ENCODE measurements at places on chromosomes 6 and 20.
A peak's percentile ranks its signal among the peaks of the same experiment; 100 is the strongest.

GRCh38 chr6:79571030-79571367 lies 33.8 kb upstream of the LCA5 start:
- no peak for DNase-seq

DNA sequence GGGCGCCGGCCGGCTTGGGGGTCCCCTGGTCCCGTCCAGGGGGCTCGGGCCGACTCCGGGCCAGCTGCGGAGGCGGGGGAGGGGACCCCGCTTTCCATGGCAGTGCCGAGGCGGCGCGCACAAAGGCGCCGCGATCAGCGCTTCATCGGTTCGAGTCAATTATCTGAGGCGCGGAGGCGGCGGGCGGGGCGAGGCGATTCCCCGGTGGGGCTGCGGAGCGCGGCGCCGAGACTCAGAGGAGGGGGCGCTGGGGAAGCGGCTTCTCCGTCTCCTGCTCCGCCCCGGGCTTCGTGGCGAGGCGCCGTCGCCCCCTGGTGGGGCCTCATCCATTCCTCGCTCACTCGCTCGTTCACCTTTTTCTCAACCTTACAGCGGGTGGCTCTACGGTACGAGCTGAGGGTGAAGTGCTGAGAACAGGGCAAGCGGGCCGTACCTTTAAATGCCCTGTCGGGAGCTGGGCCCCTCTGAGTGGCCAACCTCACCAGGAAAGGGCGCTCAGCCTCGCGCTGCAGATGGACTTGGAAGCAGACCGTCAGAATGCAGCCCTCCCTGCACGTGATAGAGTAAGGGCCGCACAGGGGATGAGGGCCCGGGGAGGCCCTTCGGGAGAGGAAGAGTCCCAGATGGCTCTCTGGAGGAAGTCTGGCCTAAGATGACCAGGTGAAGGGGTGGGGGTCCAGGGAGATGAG lies 39.9 kb downstream of the SLC52A3 start:
- peak; percentile 59 for DNase-seq

GRCh38 chr6:31727034-31727716 lies 1.9 kb downstream of the DDAH2 start:
- peak; percentile 85 for DNase-seq

GRCh38 chr6:13865141-13865540 lies 50.8 kb upstream of the MCUR1 start:
- no peak for DNase-seq

- DNase-seq, result peak; percentile 73
These were observed 51.4 kb upstream of the TNFAIP3 start for GRCh38 chr6:137815692-137816091.

DNA sequence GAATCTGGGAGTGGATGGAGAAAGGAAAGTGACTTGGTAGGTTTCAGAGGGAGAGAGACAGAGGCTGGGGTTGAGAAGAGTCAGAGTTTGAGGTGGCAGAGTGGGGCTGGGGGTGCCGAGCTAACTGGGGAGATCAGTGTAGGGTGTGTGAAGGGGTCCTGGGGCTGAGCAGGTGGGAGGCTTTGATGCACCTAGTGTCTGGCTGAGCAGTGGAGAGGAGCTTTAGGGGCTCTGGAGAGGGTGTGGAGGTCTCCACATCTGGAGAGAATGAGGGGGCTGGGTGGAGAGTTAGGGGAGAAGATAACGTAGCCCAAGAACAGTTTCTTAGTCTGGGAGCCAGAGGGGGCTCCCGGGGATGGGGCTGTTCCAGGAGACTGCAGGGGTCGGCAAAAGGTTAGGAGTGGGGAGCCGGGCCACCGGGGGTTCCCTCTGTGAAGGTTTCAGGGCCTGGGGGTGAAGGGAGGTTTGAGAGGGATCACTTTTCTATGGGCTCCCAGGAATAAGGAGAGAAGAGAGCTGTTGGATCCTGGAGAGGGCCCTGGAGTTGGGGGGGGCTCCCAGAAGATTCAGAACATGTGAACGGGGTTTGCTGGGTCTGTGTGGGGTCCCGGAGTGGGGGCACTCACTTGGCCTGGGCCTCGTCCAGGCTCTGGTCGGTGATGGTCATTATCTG lies 797 bp downstream of the PBX2 start:
- no peak for DNase-seq

DNA sequence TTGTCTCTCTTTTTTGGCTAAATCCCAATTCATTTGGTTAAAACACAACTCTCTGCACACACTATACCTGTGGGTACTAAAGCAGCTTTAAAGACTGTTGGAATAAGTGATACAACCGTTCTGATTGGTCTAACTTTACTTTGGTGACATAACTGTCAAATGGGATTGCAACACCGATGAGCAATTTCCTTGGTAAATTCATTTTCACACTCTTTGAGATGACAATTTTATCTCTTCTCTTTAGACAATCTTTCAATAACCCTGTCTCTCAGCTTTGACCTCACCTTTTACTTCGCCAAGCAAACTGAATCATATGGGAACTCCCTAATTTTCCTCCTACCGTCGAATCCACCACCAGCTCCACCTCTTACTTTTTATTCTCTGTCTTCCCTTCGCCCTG lies 60.8 kb downstream of the ECT2L start:
- DNase-seq, result peak; percentile 41

- DNase-seq, result no peak
These were observed 115.3 kb downstream of the SYNDIG1 start for GRCh38 chr20:24584538-24585356.

- DNase-seq, result peak; percentile 95
These were observed at the start of the genes LOC128125822 and PTP4A1 for GRCh38 chr6:63572044-63572746. Gene LOC128125822 (plus strand): TSS chr6:63572480. Gene PTP4A1 (plus strand): TSS chr6:63572480. CDS start chr6:63576881, 4,401 bp downstream.

DNA sequence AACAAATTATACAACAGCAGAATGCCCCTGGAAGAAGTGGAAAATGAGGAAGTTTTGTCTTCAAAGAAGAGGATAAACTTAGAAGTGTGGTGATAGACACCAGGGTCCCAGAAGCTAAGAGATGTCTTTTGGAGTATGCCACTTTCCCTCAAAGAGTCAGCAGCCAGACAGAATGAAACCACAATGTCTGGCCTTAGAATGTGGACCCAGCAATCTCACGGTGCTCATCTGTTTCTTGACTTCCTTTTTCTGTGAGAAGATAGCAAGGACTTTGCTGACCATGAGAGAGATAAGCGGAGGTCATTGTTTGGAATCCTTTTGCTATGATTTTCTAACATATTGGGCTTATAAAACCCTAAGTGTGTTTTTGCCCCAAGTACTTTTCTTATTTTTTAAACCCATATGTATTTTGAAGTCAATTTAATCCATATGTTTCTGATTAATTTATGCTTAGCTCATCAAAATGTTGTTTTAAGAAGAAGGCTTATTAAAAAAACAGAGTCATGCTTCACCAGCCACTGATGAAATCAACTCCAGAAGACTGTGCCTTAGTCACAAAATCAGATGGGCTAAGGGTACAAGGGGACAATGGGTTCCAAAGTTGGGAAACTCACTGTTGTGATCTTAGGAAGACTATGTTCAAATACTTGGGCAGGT lies 451.2 kb upstream of the JAG1 start:
- no peak for DNase-seq

- no peak for DNase-seq
These were observed 162.5 kb downstream of the CD83 start for GRCh38 chr6:14280006-14280510.

DNA sequence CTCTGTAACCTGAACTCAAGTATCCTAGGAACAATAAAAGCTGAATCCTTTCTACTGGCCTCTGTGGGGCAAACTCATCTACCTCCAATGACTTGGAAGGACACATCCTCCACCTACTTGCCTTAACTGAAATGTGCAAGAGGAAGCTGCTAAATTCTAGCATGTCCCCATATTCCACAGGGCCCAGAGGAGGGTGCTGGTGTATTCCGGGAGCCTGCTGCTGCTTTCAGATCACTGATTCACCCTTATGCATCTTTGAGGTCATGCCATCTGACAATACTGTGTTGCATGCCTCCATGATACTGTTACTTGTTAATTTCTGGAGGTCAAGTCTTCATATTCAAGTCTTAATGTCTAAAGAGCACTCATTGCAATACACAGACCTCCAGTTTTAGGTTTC lies 40.3 kb downstream of the LYRM4 start:
- DNase-seq, result no peak

DNA sequence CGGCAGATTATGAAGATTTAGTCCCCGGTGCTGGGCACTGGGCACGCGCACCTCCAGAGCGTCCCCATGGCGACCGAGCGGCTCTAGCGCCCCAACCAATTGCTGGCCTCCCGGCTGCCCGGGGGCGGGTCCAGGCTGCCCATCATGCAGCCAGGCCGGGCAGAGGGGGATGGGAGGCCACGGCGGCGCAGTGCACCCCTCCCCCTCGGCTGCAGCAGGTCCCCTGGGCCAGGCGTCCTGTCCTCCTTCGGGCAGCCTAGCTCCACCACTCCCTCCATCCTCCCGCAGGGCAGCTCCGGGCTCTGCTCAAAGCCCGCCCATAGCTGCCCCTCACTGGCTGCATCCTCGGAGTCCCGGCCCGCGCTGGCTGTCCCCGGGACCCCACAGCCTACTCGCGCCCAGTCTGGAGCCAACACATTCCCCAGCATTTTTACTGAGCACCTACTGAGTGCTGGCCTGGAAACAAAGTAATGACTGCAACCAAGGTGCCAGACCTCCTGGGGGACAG lies 99.4 kb downstream of the ASXL1 start:
- DNase-seq, result no peak

GRCh38 chr6:30162265-30163089 lies 869 bp upstream of the TRIM15 start:
- no peak for DNase-seq

DNA sequence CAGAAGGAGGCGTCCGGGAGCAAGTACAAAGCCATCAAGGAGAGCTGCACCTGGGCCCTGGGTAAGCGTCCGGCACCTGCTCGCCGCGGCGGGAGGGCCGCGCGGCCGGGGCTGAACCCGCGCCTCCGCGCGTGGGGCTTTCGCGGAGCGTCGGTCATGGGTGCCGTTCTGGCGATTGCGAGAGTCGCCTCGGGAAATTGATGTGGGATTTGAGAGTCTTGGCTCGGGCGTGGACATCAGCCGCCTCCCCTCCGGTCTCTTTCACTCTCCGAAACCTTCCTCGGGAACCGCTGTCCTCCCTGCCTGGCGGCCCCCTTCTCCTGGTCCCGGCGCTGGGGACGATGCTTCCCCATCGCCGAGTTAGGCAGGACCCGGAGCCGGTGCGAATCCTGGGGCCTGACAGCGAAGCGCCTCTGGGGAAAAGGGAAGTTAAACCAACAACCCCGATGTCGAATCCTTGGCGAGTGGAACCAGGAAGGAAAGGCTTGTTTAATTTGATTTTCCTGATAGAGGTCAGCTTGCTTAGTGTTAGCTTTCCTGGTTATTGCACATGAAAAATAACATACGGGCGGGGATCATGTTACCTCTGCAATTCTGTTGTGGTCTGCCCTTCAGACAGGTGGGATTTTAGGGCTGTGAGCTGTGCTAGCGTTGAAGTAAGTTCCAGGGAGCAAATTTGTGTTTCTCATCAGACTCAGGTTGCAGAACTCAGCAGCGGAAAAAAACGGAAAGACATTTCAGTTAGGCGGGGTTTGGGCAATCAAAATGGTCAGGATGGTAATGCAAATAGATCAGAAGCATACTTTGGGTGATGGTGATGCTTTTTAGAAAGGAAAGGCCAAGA lies 594 bp downstream of the ARFGEF3 start:
- peak; percentile 24 for DNase-seq

- no peak for DNase-seq
These were observed 73.0 kb downstream of the FARS2 start for GRCh38 chr6:5334341-5334740.

GRCh38 chr6:26394289-26394688 lies 7.8 kb upstream of the BTN3A1 start:
- peak; percentile 31 for DNase-seq
